Hematopoietic multipotent progenitor cell (in vitro differentiated cells): ENCODE measurements at places on chromosomes 2 and 18.

DNA sequence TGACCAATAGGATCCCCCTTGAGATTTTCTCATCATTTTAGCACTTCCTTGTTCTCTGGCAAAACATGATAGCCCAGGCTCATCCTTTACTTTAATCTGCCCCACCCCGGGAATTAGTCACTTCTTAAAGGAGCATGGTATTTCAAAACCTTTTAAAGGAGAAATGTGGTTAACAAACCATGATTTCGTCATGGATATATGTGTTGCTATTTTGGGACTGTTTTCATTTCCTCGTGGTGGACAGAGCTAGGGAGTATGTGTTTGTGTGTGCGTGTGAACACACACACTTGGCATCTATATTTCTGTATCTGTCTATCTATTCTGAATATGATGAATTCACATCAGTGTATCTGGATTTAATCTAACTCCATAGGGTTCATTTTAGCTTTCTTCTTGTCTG lies 128.1 kb downstream of the BIRC6 start:
- peak; percentile 8 for DNase-seq

DNA sequence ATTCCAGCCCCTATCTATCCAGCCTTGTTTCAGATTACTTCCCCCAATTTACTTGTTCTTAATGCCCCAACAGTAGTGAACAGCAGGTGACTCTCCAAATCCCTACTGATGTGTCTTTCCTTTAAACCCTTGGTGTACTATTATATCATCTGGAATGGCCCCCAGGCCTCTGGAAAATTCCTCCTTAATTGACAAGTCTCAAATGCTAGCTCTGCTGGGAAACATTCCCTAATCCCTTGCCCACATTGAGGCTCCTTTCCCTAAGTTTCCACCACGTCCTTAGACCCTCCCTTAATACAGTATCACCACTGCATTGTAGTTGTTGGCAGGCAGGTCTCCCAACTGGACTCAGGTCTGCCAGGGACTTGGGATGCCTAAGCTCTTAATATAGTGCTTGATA lies 41.0 kb downstream of the MYO3B start:
- DNase-seq: no peak

GRCh38 chr2:88885679-88886416 lies 194.4 kb downstream of the RPIA start:
- DNase-seq: peak; percentile 63

DNA sequence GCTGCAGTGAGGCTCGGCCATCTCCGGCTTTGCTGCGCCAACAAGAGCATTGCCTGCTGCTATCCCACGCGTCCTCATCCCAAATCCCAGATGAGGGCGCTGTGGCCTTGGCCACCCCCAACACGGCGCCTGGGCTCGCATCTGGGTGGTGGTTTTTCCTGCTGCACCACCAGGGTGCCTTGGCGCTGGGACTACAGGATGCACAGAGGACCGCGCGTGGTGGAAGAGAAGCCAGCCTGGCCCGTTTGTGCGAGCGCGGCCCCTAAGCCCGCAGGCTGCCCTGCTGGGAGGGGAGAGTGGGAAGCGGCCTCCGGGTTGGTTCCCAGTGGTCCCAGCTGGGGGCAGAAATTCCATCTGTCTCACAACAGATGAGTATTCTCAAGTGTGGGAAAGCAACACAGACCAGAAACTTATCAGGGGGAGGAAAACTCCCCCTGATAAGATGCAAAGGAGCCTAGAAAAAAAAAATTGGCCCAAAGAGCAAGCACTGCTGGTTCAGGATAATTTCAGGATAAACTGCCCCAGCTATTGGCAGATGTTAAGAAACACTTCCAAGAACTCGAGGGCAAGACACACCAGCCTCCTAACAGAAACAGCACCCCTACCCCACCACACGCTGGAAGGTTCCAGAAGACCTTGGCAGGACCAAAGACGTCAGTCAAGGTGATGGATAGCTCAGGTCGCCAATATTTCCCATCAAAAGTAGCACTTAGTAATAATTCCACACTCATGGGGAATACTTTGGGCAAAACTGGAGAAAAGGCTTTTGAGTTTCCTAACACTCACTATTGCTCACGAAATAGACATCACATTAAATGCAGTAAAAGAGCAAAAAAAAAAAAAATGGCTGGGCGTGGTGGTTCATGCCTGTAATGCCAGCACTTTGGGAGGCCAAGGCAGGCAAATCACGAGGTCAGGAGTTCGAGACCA lies 152.1 kb downstream of the PXDN start:
- no peak for DNase-seq

GRCh38 chr18:78543201-78543725 lies 436.4 kb upstream of the SALL3 start:
- DNase-seq: no peak

DNA sequence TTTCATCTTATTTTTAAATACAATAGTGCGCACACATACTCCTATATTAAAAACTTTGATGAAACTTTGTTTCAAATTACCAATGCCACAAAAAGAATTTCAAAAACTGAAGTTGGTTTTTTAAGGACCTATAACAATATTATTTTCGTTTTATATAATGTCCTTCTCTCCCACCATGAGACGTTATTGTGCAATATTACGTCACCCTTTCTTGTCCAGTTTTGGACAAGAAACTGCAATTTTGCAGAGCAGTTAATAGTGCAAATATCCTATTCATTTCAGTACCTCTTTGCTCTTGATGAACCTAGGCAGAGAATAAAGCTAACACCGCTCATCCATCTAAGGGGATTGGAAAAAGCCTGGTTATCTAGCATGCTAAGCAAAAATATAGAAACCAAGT lies 9.7 kb upstream of the ZNF516 start:
- DNase-seq: no peak

DNA sequence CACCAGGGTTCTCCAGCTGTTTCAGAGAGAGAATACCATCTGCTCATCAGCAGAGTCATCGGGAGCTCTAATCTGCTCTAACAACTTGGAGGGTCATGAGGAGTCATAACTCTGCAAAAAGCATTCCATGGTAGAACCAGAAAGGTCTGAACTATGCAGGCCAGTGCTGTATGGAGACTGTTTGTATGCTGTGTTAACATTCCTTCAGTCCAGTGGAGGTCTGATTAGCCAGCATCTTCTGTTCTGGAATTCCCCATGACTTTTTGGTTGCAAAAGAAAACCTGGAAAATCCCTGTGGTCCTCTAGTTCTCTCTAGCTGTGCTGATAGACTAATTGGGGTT lies 9.4 kb upstream of the ITGB6 start:
- DNase-seq: no peak

DNA sequence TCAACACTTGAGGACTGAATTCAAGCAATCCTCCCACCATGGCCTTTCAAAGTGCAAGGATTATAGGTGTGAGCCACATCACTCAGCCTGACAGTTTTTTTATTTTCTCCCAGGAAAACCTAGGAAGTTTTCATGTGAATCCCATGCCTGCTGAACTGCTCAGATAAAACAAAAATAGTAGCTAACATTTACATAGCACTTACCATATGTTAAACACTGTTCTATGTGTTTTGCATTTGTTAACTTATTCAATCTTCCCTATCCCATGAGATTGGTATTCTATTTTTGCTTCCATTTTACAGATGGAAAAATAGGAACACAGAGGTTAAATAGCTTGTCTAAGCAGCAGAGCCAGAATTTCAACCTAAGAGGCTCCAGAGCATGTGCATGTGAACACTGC lies 157.4 kb upstream of the KCTD1 start:
- no peak for DNase-seq

- no peak for DNase-seq
Observed at GRCh38 chr18:3869848-3870247, 419.9 kb downstream of the TGIF1 start.

DNA sequence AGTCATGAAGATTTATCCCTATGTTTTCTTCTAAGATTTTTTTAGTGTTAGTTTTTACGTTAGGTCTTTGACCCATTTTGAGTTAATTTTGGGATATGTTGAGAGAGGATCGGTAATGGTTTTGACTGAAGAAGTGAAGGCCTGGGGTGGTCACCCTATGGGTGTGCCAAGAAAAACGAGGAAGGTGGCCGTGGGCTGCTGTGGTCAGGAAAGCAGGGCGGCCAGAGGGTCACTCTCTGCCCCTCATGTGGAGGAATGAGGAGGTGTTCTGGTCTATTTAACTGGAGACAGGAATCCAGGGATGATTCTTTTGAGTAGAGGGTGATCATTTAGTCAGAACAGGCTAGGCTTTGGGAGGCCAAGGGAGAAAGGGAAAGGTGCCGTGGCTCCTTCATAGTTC lies 50.7 kb downstream of the MYO7B start:
- DNase-seq: no peak

DNA sequence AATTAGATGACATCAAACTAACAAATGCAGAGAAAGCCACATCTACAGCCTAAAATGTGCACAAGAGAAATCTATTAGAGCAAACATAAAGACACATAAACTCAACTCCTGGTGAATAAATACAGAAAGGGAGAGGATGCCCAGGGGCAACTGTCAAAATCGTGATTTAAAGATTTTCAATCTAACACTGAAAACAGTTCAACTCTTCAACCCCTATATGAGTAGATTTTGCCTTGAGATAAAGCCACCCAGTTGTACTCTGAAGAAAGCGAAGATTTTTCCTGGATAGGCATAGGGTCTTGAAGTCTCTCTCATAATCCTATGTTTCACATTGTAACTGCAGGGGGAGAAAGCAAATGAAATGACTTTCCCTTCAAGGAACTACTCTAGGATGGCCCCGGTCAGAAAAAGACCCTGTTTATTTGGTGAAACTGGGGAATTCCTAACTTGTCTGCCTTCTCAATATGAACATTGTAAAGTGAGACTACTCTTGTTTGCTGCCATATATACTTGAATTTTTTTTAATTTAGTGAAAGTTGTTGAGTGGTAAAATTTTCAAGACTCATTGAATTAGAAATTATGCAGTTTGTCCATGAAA lies 226.7 kb downstream of the ERBB4 start:
- no peak for DNase-seq

GRCh38 chr18:51345848-51346391 lies 148.4 kb upstream of the MEX3C start:
- DNase-seq: no peak

- peak; percentile 39 for DNase-seq
Observed at GRCh38 chr2:105114551-105114950, 76.7 kb downstream of the MRPS9 start.

DNA sequence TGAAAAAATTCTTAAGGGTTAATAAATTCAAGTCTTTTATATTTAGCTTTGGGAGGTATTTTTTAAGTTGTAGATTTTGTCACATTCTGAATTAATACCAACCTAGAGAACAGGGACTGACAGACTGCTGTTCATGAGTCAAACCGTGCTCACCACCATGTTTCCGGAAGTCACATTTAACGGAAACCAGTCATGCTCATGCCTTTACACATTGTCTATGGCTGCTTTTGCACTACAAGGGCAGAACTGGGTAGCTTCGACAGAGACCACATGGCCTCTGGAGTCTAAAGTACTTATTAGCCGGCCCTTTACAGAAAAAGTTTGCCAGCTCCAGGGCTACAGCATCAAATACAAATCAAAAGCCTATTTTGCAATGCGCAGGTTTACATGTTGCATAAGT lies 33.3 kb downstream of the LONRF2 start:
- no peak for DNase-seq

DNA sequence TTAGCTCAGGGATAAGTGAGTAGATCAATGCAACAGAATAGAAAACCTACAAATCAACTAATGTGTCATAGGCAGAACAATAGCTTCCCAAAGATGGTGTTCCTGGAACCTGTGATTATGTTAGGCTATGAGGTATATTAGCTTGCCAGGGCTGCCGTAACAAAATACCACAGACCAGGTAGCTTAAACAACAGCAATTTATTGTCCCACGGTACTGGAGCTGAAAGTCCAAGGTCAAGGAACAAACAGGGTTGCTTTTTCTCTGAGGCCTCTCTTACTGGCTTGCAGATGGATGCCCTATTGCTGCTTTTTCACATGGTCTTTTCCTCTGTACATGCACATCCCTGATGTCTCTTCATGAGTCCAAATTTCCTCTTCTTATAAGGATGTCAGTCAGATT lies 354.9 kb downstream of the TNS1 start:
- DNase-seq: no peak

DNA sequence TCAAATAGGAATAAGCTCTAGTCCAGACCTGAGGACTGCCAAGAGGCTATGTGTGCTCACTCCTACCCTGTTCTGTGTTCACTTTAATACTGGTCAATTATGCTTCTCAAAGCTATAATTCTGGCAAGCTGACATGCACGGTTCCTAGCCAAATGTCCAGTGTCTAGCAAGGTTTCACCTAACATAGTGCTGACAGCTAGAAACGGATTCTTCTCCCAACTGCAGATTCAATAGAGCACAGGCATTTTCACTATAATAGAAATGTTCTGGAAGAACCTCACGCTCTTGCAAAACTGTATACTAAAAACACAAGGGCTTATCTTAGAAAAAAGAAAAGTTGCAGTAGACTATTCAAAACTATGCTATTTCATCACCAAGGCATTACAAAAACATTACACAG lies 45.1 kb downstream of the HDAC4 start:
- no peak for DNase-seq

- no peak for DNase-seq
Observed at GRCh38 chr2:148132412-148132811, 111.5 kb downstream of the MBD5 start.

DNA sequence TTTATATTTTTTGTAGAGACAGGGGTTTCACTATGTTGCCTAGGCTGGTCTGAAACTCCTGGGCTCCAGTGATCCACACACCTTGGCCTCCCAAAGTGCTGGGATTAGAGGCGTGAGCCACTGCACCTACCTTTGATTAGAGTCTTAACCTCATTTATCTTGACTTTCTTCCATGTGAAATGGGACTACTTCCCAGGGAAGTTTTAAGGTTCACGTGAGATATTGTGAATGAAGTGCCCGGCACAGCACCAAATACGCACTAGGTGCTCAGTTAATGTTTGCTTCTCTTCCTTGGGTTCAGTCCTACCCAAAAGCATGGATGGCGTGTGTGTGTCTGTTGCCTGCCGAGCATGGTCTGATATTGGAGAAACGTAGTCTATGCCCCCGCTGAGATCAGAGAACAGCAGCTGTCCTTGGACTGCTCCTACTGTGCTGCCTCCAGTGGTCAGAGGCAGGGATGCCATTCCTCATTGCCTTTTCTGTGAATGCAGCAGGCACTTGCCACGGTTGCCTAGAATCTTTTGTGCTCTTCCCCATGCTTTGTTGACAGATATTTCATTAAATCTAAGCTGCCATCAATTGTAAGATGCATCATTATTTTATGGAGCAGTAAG lies 12.3 kb upstream of the TFCP2L1 start:
- no peak for DNase-seq

DNA sequence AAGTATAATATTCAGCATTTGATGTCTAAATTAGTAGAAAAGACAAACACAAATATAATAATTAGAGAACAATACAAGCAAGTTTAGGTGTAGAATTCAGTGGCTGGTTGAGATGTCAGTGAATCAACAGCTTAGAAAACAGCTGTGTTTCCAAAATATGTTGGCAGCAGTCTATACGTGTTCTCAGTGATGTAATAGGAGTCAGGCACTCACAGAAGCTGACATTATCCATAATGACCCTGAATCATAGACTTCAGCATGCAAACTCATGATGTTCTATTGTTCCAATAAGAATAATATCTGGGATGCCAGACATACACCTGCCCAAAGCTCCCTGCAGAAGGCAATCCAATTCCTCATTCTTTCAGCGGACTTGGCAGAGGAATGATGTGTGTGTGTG lies 164.7 kb downstream of the SLC8A1 start:
- DNase-seq: no peak

GRCh38 chr2:145548479-145548878 lies 1028.6 kb upstream of the ZEB2 start:
- no peak for DNase-seq

- DNase-seq: no peak
Observed at GRCh38 chr2:173770947-173771678, 194.1 kb downstream of the SP3 start.

- DNase-seq: no peak
Observed at GRCh38 chr2:96787411-96787810, 26.7 kb downstream of the CNNM4 start.

- no peak for DNase-seq
Observed at GRCh38 chr2:79882548-79882947, 369.7 kb downstream of the CTNNA2 start.
